ENCODE measurements at places on chromosomes 7 and 10. TPM values are rescaled to one million over a fixed set of nuclear protein-coding genes. Genes with fewer than 3 reads are reported as not detected.

Gene AVPI1
- 102 TPM for total RNA-seq

DNA sequence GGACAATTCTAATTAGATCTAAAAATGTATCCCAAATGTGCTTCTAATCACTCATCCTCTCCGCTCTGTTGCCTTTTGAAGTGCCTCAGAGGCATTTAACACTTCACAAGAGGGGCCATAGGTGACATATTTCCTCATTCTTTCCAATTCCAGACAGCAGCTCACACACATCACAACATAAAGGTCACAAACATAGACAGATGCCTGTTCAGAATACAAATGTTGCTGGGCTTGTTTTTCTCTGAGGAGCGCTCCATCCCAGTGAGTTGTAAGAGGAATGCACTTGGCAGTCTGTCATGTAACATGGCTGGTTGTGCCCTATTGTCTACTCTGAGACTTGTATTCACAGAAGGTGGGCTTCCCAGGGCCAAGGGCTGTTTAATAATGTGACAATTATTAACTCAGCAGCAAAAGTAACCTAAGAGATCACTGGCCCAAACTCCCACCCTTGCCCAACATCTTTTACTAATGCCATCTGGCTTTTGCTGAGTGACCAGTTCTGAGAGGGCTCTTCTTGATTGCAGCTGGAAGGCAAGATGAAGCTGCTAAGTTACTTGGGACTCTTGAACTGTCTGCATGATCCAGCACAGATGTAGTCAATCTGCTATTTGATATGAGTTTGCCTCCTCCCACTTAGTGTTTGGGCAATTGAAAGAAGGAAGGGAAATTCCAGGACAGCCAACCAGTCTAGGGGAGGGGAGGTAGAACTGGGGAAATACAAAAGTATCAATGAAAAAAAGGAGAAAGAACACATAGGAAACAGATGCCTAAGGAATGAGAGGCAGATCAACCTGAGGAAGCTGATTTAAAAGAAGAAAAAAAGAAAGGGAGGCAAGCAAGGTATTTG lies 13.6 kb downstream of the PON2 start:
- no peak for DNase-seq

GRCh38 chr7:47304727-47305719 lies 276.9 kb downstream of the TNS3 start:
- DNase-seq: no peak

GRCh38 chr10:119023553-119023868 lies 6.0 kb upstream of the NANOS1 start:
- no peak for DNase-seq

GRCh38 chr7:44045226-44046014 lies 918 bp downstream of the DBNL start:
- no peak for DNase-seq
